ELF-1 (cell line): ENCODE measurements at places on chromosomes 12 and 14.

DNA sequence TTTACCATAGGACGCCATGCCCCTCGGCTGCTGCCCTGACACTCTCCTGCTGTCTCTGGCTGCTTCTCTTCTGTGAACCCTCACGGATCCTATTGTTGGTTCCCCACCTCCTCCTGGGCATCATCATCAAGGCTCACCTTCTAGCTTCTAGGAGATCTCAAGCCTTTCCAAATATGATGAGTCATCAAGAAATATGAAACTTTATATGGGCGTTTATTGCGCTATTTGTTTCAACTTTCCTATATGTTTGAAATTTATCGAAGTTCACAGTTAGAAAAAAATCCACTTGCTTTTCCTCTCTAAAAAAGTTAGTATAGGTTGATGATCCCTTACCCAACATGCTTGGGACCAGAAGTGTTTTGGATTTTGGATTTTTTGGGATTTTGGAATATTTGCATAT, 2.8 kb upstream of the CRADD start:
- no peak for DNase-seq

DNA sequence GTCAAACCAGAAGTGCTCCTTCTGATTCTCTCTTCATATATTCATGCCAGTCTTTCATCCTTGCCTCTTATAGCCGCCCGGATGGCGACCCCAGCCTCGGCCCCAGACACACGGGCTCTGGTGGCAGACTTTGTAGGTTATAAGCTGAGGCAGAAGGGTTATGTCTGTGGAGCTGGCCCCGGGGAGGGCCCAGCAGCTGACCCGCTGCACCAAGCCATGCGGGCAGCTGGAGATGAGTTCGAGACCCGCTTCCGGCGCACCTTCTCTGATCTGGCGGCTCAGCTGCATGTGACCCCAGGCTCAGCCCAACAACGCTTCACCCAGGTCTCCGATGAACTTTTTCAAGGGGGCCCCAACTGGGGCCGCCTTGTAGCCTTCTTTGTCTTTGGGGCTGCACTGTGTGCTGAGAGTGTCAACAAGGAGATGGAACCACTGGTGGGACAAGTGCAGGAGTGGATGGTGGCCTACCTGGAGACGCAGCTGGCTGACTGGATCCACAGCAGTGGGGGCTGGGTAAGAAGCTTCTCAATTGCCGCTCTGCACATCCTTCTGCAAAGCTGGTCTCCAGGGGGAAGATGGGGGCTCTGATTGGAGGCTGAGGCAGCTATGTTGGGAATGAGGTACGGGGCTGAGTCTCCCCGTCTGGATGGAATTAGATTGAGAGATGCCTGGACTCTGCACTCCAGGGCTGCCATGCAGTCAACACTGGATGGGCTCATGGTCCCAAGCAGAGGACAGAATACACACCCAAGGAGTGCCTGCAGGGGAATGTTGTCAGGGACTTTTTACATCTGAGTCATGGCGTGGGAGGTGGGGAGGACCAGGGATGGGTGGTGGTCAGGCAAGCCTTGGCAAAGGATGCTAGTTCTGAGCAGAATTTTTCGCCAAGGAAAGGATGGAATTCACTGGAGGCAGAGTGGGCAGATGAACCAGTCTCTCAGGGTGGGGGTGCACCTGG, 1.3 kb downstream of the BCL2L2 start:
- no peak for DNase-seq

GRCh38 chr12:58443273-58443980, 476.9 kb downstream of the LRIG3 start:
- DNase-seq: peak; percentile 35

GRCh38 chr12:31362759-31363415, 36.9 kb upstream of the SINHCAF start:
- peak; percentile 93 for DNase-seq

DNA sequence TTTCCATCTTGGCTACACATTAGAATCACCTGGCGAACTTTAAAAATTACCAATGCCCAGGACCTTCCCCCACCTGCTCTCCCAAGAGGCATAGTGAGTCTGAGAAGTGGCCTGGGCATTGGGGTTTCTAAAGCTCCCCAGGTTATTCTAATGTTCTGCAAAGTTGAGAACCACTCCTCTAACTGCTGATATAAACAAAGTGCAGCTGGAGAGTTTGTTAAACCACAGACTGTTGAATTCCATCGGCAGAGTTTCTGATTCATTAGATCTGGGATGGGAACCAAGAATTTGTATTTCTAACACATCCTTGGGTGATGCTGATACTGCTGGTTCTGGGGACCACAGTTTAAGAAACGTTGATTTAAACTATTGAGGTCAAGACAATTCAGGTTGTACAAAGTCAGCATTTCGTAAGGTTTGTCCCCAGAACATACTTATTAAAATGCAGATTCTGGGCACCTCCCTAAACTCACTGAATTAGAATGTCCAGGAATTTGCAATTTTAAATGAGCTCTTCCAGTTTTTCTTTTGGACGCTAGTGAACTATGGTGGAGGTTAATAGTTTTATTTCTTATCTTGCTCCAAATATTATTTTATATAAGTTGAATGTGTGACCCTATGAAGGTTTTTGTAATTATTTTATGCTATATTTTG, 309.1 kb downstream of the NRXN3 start:
- DNase-seq: no peak

DNA sequence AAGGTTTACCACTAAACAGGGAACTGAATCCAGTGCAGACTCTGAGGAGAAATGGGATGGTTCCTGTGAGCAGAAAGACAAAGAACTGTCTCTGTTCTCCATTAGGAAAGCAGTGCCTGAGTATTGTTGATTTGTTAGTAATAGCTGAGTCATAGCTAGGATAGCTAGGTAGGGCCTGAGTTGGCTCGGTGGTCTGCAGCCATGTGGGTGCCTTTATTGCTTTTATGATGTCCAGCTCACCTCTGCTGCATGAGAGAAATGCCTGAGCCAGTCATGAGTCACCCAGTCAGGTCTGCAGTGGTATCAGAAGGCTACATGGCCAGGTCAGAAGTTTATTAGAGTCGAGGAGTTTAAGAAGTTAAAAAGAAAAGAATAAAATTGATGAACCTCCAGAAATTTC, 24.2 kb downstream of the TRHDE start:
- no peak for DNase-seq

DNA sequence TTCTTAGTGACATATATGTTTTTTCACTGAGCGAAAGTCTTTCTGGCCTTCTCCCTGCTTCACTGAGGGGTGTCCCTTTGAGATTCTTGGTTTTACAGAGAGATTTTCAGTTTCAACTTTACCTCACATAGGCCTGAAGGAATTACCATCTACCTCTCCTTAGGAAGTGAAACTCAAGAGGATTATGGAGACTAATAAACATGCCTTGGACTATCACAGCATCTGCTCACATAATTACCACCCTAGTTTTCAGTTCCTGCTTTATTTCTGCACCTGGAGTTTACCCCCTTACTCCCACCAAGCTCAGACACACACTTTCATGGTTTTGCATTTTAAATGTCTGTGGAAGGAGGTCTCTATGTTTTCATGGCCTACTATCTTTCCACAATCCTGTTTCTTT, 118.3 kb upstream of the SCAF11 start:
- DNase-seq: no peak

DNA sequence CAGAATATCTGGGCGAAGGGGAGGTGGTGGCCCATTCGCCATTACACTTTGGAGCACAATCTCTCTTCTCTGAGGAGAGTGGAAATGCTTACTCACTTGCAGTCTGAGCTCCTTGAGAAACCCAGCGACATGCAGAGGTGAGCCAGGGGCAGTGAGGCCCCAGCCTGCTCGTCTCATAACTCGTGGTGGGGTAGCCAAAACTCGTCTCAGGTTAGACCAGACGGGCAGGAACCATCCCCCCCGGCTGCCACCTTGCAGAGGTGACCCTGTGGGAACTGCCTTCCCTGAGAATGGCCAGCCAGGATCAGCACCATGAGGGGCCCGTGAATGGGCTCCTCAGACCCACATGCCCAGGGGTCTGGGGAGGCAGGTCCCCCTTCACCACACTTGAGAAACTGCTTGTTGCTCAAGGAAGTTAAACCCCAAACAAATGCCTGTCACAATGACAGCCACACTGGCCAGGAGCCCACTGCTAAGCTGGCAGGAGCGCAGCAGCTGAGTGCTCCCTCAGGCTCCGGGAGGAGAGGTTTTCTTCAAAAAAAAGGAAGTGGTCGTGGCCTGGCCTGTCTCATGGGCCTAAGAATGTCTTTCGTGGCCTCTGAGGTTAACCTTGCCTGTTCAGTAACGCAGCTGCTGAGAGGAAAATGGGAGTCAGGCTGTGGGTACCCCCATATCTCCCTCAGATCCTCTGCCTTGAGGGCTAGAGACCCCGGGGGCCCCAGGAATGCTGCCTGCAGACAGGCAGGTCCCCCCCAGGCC, 9.2 kb upstream of the ALDH2 start:
- peak; percentile 58 for DNase-seq

DNA sequence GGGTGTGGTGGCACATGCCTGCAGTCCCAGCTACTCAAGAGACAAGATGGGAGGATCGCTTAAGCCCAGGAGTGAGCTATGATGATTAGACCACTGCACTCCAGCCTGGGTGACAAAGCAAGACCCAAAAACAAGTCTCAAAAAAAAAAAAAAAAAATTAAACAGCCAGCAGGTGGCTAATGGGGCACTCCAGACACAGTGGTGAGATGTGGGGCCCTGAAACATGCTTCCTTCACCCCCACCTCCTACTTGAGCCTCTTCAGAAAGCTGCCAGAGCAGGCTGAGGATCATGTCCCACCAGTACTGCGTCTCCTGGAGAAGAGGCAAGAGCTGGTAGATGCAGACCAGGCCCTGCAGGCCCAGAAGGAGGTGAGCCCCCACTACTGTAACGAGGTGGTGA, 2.1 kb downstream of the CFAP73 start:
- DNase-seq: no peak

DNA sequence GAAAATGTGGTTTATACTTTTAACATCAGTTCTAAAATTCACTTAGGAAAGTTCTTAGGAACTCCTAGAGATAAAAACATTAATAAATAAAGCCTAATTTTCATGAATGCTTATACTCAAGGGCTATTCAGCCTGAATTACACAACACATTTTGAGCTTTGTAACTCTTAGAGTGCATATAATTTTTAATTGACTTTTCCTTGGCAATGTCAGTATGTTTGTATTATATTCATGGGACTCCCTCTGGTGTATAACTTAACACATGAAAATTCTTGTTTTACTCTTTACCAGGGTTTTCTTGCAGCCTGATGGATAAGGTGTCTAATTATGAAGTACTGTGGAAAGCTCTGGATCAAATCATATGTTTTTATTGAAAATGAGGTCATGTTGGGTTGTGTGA, 150.6 kb upstream of the HMGA2 start:
- no peak for DNase-seq

DNA sequence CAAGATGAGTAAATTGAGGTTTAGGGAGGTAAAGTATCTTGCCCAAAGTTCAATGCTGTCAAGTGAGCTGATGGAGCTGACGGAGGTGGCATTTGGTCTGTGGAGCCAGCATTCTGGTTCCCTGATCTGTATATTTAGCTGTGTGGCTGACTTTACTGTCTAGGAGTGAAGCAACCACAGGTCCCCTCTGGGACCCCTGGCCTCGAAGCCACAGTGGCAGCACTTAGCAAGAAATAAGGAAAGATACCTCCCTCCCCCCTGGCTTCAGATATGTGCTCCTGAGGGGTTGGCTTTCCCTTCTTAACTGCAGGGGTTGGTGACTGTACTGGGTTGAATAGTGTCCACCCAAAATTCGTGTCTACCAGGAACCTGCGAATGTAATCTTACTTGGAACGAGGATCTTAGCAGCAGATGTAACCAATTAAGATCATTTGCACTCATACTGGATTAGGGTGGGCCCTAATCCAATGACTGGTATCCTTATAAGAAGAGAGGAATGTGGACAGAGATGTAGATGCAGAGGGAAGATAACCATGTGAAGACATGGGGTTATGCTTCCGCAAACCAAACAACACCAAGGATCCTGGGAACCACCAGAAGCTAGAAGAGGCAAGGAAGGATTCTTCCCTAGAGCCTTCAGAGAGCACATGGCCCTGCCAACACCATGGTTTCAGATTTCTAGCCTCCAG, 2.0 kb upstream of the ACVR1B start:
- no peak for DNase-seq

GRCh38 chr14:77000340-77001270, 27.9 kb downstream of the IRF2BPL start:
- DNase-seq: peak; percentile 47

GRCh38 chr14:75047506-75047905, 3.8 kb downstream of the MLH3 start:
- no peak for DNase-seq

DNA sequence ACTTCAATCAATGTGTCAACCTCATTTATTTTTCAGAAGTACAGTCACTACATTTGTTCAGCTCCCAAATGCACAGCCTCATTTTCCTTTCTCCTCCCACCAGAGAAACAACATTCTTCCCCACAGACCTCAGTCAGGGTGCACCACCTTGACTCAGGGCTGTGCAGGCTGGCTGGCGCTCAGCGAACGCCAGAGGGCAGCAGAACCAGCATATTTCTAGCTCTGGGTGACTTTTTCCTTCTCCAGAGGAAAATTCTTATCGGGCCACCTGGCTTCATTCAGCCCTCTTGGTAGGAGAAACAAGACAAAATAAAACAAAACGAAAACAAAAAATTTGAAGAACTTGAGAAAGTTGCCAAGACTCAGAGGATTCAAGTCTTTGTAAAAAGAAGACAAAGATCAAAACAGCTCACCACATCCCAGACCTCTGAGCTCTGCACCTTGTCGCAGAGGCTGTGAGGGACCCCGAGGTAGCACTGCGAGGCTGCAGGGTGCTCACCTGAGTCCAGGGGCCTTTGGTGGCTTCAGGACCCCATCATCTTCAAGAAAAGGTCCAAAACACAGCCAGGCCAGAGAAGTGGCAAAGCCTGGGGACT, 33.7 kb downstream of the PAH start:
- DNase-seq: peak; percentile 70

GRCh38 chr14:95207475-95208233, 50.3 kb upstream of the DICER1 start:
- DNase-seq: no peak

- DNase-seq: no peak
Measured at GRCh38 chr14:36271222-36271621, 49.2 kb downstream of the MBIP start.

GRCh38 chr14:89625731-89626232, 208.7 kb upstream of the FOXN3 start:
- DNase-seq: no peak

DNA sequence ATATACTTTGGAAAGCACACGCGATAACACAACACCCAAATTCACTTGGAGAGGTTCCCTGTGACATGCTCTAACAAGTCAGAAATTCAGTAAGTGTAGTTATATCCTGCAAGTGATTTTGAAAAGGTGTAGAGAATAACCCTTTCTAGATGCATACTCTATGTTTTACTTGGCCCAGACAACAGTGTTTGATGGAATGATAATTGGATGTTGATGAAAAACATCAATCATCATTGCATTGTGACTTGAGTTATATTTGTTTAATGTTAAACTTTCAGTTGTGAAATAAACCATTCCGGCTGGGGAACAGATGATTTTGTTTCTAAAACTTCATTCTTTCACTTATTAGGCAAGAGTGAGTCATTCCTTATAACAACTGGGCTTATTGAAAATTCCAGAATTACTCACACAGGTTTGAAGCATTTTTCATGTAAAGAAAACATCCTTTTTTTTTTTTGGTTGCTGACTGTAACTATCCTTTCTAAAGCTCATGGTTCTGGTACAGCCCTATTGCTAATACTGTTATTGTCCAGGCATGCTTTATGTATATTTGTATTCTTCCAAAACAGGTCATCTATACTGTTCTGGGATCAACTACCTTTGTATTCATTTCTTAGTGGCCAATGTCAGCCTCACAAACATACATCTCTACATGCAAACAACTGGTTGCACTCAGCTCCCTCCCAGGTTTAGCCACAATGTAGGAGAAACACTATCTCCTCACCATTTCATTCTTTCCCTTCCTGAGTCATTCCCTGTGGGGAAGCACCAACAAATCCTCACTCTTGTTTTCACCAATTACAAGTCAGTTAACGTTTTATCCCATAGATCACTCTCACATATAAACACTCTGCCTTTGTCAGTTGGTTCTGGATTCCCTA, 121.2 kb upstream of the LRIG3 start:
- no peak for DNase-seq
